Midbrain (tissue), 1 donor: ENCODE measurements at places on chromosomes 13 and 19.

DNA sequence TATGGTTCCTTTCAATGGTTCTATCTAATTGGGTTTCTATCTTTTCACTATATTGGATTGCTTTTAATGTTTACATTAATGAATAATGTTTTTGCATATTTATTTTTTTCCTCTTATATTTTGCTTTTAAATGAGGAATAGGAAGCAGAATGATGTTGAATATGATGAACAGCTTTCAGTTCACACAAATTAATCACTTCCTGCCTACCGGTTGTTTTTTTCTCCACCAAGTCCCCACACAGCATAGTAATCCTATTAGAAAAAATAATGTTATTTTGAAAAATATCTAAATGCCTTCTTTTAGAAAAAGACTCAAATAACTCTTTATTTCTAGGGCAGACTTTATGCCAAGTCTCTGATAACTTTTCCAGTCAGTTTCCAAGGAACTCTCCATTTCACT is 184.9 kb upstream of the MIR17HG start:
- DNase-seq, result no peak

GRCh38 chr13:21079761-21080592 is 18.6 kb upstream of the LATS2 start:
- no peak for DNase-seq

GRCh38 chr19:6458695-6459261 is 814 bp downstream of the SLC25A23 start:
- no peak for DNase-seq

DNA sequence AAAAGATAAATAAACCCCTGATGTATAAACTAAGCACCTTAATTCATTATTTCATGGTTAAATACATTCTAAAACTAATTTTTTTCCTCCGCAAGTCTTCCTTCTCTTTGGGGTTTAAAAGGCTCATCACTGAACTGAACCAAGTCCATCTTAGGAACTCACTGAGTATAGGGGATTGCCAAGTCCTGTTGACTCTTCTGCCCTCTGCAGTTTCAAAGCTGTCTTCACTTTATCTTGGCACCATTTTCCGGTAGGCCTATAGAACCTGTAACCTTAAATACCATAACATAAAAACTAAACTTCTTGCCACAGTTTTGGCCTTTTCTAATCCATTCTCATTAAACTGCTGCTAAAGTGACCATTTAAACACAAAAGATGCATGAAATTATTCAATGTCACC is 66.5 kb upstream of the USPL1 start:
- peak; percentile 26 for DNase-seq

- DNase-seq, result no peak
Measured at GRCh38 chr19:35419046-35419445, 29.0 kb upstream of the FFAR2 start.

- DNase-seq, result no peak
Measured at GRCh38 chr13:43356567-43356966, 333.2 kb downstream of the DNAJC15 start.

DNA sequence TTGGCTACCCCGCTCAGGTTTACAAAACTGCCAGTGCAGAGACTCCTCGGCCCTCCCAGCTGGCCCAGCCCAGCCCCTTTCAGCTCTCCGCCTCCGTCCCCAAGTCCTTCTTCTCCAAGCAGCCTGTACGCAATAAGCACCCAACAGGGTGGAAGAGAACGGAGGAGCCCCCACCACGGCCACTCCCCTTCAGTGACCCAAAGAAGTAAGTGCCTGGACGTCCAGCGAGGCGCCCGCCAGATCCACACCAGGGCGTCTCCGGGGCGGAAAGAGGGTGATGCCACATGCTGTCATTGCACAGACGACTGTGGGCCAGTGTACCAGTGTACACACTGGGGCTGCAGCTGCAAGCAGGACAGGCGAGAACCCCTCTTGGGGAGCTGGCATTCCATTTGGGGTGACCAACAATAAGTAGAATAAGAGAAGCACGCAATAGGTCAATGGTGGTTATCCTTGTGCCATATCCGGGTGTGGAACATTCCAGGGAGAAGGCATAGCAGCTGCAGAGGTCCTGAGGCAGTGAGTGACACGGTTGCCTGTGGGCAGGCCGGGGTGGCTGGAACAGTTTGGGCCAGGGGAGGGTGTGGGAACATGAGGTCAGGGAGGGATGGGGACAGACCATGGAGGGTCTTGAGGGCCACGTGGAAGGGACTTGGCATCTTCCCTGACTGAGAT is 41.3 kb downstream of the DPF1 start:
- no peak for DNase-seq

DNA sequence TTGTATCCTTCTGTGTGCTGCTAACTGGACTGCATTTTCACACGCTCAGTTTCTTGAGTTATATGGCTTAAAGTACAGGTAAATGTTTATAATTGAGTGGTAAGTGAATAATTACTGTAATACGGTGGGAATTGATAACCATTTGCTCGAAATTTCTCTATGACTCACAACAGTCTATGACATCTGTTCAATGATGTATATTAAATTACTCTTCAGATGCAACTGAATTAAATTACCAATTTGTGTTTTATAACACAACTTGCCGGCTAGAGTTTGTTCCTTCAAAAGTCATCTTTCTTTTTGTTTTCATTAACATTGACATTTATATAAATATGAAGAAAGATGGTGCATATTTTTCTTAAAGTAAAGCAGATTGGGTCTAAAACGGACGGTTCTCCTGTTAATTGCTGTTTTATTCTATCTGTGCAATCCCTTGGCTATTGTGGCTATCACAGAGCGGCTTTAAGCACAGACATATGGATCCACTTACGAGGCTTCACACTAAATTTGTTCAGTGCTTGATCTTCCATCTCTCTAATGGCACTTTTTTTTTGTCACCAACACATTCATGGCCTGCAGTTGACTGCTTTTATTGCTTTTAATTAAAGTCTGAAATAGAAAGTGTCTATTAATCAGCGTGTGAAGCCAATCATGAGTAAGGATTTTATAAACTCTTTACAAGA is 1291.6 kb upstream of the SLC10A2 start:
- no peak for DNase-seq

- DNase-seq, result no peak
Measured at GRCh38 chr19:19115954-19116353, 22.3 kb downstream of the TMEM161A start.
